EH (cell line): ENCODE measurements at places on chromosomes 3 and 15.

DNA sequence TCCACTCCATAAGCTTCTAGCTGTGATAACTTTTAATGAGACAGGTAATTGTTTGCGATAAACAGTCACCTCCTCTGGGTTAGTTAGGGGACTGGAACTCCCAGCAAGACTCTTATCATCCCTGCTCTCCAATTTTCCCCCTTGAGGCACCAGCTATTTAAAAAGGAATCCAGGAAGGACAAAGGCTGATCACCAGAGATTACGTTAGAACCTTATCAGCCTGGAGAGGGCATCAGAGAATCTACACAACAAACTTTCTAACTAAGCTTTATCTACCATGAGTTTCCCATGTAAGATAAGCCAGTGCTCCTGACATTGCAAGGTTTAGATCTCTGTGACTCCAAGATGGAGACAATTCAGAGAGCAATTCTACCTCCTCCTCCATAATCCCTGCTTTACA is 31.3 kb downstream of the GPR176 start:
- DNase-seq = peak; percentile 50

GRCh38 chr3:174873832-174874657 is 14.9 kb downstream of the NAALADL2 start:
- DNase-seq = no peak

DNA sequence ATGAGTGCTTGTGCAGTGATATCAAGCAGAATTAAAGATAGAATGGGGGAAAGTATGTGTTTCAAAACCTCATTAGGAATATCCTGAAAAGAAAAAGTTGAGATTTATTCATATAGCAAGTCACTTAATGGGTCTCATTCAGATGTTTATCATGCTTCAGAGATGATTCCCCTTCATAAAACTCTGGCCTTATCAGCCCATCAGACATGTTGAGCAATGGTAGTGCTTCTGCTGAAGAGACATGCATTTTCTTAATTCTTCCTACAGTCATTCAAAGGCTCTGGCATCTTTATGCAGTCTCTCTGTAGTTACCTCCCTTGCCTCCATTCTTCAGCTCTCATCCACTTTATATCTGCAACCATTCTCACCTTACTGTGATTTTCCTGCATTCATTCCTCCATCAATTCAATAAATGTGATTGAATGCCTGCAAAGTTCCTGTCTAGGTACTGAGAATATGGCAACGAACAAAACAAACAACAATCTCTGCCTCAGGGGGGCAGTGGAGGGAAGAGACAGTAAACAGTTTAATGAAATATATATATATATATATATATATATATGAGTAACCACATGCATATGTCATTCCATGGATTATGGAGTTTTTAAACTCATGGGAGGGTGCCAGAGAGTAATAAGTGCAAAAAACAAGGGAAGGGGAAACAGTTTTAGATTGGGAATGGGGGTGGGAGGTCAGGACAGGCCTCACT is 138.5 kb downstream of the NECTIN3 start:
- peak; percentile 97 for DNase-seq

DNA sequence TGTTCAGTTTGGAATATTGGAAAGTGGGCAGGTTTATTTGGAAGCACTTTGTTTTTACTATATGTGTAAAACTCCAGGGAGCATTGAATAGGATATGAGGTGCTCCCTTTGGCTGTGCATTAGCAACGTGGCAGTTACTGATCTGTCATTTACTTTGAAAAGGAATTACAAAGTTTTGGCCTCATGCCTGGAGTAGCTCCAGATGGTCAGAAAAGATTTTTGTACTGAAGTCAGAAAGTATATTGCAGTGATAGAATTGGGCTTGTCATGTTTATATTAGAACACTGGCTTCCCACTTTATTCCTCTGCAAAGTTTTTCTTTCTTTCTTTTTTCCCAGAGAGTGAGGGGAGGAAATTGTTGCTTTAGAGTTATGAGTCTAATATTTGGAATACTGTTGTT is 26.1 kb downstream of the FNDC3B start:
- peak; percentile 76 for DNase-seq

DNA sequence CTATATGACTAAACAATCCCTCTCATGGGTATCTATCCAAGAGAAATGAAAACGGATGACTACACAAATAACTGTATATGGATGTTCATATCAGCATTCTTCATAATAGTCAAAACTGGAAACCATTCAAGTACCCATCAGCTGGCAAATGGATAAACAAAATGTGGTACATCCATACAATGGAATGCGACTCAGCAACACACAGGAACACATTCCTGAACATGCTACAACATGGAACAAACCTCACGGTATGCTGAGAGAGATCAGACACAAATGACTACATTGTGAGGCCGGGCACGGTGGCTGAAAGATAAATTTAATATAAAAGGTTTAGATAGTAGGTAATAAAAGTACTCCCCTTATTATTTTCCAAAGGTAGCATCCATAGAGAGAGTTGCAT is 42.6 kb downstream of the CCR4 start:
- no peak for DNase-seq

- no peak for DNase-seq
Observed at GRCh38 chr3:187594272-187594671, 75.9 kb downstream of the SST start.

DNA sequence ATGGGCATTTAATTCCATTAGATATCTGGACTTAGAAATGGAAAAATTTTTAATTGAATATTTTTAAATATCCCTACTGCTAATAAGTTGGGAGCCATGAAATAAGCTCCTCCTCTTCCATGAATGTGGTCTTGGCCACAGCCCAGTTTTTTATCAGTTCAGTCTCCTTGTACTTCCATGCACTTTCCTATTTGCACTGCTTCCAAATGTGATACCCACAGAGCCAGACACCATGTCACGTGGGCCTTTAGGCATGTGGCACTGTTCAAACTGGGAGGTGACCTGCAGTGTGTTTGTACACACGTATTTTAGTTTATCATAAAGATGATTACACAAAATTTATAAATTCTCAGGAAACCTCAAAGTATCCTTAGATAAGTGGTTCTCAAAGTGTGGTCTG is 80.1 kb upstream of the DGKG start:
- DNase-seq = no peak

- DNase-seq = no peak
Observed at GRCh38 chr3:158053386-158053785, 52.8 kb downstream of the SHOX2 start.

GRCh38 chr3:191148131-191148530 is 50.9 kb upstream of the OSTN start:
- peak; percentile 53 for DNase-seq

DNA sequence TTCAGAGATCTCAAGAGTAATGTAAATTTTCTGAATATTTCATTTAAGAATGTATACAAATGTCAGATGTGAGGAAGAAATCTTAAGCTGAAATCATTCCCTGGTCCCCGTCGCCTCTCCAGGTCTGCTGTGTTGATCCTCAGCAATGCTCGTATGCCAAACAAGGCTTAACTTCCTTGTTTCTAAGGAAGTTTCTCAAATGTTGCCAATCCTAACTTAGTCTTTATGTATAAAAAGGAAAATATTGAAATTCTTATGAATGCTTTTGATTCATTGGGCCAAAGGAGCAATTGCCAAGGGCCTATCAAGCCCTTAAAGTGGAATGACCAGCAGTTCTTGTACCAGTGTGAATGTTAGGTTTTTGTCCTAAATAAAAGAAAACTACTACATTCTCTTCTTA is 507.7 kb upstream of the SEMA6D start:
- no peak for DNase-seq

DNA sequence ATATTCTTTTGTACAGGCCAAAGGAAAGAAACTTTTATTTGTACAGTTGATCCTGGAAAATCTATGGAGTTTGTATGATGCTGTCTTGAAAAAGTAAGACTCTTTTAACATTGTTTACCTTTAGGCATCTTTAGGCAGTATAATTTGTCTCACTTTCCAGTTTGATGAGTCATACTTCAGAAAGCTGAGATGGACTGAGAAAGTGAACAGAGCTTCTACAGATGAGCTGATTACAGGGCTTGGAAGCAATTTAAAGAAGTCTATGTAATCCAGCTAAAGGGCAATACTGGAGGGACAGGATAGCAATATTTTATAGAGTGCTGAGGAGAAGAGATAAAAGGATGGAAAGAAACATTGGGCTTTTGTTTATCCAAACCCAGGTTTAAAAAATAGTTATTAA is 123.5 kb upstream of the GOLGA6L4 start:
- peak; percentile 19 for DNase-seq

GRCh38 chr15:88467935-88468528 is 524 bp downstream of the MRPS11 start:
- no peak for DNase-seq

DNA sequence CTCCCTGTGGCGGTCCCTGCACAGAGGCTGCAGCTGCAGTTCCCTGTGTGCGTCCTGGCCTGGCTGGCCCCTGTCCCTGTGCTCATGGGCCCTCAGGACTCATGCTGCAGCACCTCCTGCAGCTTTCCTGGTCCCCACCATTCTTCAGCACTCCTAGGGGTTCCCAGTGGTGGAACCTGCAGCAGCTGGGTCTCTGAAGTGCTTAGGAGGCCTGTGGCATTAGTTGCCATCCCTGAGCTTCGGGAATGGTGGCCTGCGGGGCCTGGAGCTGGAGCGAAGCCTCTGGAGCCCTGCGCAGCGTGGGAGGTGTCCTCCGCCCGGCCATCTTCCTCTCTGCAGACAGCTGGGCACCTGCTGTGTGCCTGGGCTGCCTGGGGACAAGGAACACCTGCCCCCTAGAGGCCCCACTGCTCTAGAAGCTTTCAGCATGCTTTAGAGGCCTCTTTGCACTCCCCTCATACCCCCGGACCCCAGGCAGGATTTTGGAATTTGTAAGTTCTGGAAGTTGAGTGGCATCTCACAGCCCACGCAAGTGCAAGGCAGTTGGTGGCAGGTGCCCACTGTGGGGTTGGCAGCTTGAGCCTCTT is 13.1 kb downstream of the PLXNA1 start:
- no peak for DNase-seq

- no peak for DNase-seq
Observed at GRCh38 chr3:71143493-71143892, 440.0 kb downstream of the FOXP1 start.

DNA sequence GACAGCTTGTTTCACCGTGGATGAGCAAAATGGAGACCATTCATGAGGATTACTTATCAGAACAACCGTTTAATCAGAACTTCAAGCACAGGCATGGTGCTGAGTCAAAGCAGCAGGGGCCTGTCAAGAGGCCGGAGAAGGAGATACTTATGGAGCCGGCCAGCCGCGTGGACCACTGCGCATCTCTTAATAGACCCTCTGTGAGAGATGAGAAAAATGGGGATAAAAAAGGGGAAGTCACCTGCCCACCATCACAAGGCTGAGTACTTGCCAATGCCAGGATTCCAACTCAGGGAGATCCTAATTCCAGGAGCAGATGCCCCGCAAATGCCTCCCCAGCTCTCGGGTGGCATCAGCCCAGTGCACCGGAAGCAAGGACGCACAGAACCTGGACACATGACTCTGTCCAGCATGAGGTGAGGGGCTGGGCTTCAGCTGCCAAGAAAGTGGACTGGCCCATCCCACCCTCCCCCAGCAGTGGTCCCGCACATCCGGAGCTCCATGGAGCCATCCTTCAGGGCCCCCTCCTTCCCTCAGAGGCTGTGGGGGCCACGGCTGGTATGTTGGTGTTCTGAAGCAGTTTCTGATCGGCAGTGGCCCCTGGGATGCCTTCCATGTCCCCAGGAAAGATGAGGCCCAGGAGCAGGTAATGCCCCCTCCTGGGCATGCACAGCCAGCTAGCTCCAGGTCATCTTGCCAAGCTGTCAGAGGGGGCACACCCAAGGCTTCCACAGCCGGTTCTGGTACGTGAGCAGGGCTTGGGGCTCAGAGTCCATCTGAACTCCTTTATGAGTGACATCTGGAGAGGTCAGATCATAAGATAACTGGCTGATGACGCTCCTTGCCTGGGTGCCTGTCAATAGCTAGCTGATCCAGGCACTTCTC is 143.8 kb downstream of the ATP10A start:
- no peak for DNase-seq

- no peak for DNase-seq
Observed at GRCh38 chr15:68784206-68784605, 36.5 kb downstream of the ANP32A start.

DNA sequence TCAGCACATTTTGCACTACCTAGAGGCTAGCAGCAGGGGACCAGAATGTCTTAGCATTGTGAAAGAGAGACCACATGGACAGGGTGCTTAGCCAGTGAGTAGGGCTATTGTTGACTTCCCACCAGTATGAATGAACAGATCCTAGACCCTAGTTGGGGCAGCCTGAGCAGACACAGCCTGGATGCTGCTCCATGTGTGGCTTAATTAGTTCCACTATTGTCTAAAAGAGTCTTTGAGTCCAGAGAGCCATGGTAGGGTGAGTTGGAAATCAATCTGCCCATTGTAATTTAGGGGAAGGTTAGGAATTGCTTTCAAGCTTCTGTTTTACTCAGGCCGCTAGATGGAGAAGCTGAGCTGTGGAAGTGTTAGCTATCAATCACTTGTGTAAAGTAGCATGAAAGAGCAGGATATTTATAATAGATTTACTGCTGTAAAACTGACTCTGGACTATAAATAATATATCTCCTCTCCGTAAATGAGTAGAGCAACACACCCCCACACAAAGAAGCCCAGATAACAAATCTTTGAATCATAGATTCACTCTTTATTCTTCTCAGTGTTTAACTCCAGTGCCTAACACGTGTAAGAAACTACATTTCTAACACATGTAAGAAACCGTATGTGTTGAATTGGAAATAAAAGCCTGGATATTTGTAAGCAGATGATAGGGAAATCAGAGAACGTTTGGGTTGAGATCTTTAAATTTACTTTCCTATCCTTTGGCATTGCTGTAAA is 4.1 kb upstream of the GCSAM start:
- peak; percentile 35 for DNase-seq
